ENCODE measurements at places on chromosomes 2 and 18.
A peak's percentile ranks its signal among the peaks of the same experiment; 100 is the strongest.

- no peak for DNase-seq
Observed at GRCh38 chr2:128552806-128553551, 234.3 kb upstream of the HS6ST1 start.

DNA sequence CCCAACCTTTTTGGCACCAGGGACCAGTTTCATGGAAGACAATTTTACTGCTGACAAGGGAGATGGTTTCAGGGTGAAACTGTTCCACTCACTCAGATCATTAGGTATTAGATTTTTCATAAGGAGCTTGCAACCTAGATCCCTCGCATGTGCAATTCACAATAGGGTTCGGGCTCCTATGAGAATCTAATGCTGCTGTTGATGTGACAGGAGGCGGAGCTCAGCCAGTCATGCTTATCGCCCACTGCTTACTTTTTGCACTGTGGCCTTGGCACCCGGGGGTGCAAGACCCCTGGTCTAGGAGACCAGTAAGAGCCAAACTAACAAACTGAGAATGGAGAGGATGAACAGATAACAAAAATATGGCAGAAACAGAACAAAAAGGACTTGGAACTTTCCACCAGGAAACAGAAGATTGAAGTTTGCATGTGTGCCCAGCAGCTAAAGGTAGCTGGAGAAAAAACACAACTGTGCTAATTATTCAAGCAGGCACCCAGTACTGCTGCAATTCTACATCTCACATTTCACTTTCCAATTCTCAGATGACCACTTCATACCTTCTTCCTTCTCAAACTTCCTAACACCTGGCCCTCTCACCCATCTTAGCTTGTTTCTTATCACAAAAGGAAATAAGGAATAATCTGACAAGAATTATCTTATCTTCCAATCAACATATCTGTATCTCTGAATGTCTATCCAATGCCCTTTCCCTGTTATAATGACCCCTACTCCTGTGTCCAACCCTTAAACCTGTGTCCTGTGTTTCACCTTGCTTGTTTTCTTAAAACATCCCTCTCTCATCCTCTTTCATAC is 24.8 kb downstream of the SP3 start:
- DNase-seq = no peak

DNA sequence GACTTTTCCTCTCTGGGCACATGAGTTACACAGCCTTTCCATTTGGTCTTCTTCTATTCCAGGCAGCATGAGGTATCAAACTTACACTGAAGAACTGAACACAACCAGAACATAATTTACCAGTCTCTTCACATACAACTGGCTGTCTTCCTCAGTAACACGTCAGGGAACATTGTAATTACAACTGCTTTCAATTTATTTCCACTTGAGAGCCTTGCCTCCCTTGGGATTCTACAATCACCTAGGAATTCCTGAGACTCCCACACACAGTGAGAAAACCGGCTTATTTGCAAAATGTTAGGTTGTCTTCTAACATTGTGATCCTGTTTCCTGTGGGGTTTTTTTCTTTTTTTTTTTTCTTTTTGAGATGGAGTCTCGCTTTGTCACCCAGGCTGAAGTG is 149.9 kb downstream of the TMX3 start:
- DNase-seq = no peak

DNA sequence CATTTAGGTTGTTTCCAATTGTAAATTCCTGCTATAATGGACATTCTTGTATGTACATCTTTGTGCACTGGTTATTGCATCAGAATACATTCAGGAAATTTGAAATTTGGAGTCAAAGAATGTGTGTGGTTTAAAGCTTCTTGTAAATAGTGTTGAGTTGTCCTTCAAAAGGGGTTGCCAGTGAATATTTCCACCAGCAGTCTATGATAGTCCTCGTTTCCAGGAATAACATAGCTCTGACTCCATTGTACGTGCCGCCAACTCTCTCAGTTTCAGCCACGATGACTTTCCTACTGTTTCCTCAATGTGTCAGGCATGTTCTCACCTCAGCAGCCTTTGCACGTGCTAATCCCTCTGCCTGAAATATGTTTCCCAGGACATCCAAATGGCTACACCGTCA is 10.9 kb upstream of the HS6ST1 start:
- DNase-seq = no peak

- peak; percentile 72 for DNase-seq
Observed at GRCh38 chr2:96531872-96532505, 4.6 kb upstream of the ARID5A start.

DNA sequence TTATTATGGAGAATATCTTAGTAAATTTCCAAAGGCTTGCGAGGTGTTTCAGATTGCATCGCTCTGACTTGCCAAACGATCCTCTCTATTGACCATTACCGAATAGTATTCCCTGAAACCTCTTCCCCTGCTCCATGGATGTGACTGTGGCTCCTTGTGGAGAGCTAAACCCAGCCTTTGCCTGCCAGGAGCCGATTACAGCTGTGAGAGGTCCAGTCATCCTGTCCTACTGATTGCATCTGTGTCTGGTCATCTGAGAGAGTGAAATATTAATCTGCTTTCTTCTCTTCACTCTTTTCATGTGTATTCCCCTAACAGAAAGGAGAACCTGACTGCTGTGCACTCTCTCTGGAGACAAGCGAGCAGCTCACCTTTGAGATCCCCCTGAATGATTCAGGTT is 523.9 kb upstream of the NRP2 start:
- DNase-seq = no peak

DNA sequence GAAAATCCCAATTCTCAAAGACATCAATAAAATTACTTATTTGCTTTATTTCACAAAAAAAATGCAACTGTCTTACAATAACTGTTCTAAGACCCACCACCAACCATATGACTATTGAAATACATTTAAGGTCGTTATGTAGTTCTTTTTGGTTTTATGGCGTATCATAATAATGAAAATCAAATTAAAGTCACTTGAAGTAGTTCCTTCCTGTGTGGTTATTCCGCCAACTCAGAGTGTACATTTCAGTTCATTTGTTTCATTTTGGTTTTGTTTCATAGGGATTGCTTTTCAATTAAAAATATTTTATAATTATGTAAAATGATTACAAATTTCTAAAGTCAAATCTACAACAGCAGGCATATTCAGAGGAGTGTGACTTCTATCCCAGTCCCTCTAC is 45.9 kb upstream of the AAK1 start:
- DNase-seq = no peak

- DNase-seq = no peak
Observed at GRCh38 chr2:236862526-236862925, 223.2 kb upstream of the COPS8 start.

DNA sequence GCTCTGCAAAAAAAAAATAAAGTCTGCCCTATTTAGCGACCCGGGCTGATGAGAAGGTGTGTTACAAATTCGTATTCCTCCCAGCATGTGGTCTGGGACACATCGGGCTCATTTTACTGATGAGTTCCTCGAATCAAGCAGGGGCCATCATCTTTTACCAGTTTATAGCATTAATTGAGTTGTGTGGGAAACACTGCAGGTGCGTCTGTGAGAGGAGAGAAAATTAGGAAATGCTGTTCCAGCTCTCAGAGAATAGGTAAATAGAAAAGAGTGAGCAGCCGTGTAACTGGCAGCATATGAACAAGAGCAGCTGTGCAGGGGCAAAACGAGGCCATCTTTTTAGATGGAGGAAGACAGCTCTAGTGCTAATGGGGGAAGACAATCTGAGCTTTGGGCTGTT is 216.7 kb downstream of the SETBP1 start:
- DNase-seq = no peak

DNA sequence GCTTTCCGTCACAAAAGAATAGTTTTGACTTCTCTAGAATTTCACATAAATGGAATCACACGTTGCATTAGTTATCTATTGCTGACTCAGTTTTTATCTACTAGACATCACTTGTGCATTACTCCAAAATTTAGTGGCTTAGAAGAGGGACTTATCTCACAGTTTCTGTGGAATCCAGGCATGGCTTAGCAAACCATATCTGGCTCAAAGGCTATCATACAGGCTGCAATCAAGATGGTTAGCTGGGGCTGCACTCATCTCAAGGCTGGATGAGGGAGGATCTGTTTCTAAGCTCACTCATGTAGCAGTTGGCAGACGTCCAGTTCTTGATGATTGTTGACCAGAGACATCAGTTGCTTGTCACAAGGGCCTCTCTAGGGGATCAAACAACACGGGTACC is 6.6 kb upstream of the DSC3 start:
- no peak for DNase-seq

DNA sequence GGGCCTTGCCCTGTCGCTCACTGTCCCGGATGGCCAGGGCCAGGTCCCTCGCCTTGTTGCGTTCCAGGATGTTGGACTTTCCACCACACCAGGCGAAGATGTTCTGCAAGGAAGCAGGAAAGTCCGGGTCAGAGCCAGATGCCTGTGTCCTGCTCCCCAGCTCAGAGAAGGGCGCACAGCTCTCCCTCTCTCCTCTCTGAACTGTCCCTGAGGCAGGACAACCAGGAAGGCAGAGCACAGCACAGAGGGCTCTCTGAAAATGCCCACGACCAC is 11.0 kb downstream of the CAPG start:
- no peak for DNase-seq

DNA sequence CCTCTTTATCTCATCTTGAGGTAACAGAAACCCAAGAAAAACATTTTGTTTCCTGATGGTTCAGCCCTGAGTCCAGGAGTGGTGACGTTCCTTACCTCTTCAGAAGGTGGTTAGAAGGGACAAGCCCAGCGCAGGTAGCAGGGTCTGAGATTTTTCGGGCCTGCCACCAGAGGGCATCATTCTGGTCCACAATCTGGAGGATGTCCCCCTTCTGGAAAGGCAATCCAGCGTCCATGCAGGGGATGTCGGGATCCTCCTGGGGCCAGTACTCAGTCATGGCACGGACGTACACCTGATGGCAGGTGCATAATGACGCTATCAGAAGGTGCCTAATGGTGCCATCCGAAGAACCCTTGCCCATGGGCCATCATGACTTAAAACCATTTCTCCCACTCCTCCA is 17.7 kb downstream of the MPP4 start:
- DNase-seq = no peak

GRCh38 chr2:37809525-37809924 is 115.6 kb upstream of the RMDN2 start:
- no peak for DNase-seq

DNA sequence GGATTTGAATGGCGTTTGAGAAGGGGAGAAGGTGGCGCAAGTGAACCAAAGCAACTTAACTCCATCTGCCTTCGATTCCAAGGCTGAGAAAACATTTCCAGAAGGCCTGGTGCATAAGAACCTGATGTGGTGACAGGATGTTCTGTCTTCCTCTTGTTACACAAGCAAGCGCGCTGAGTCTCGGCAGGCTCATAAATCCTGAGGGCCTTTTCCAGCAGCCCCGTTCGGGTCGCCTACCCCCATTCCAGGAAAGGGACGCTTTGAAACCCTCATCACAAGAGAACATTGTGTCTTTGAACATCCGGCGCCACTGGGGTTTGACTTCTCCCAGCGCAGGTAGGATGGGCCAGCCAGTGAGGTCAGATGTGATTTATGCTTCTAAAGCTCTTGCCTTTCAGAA is 403.5 kb downstream of the SETBP1 start:
- no peak for DNase-seq

GRCh38 chr2:55567298-55567697 is 47.8 kb downstream of the CFAP36 start:
- no peak for DNase-seq

- no peak for DNase-seq
Observed at GRCh38 chr2:96580771-96581170, 44.2 kb downstream of the ARID5A start.

DNA sequence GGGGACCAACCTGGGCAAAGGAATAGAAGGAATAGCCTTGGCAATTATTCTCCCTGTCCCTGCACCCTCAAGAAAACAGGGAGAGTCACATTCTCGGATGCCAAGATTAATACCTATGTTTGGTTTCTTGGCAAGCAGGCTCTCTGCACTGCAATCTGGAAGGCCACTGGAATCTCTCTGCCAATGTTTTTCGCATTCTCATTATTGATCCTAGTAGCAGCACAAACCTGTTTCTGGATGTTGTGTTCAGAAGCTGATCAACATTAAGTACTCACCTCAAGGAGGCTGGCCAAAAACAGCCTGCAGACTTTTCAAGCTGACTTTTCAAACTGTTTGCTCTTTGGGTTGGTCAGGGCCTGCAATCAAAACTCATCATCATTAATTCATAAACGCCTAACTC is 62.2 kb downstream of the CLHC1 start:
- DNase-seq = no peak

GRCh38 chr18:29181151-29181901 is 1004.4 kb upstream of the CDH2 start:
- DNase-seq = no peak

GRCh38 chr2:177671662-177672061 is 279.1 kb downstream of the AGPS start:
- no peak for DNase-seq

DNA sequence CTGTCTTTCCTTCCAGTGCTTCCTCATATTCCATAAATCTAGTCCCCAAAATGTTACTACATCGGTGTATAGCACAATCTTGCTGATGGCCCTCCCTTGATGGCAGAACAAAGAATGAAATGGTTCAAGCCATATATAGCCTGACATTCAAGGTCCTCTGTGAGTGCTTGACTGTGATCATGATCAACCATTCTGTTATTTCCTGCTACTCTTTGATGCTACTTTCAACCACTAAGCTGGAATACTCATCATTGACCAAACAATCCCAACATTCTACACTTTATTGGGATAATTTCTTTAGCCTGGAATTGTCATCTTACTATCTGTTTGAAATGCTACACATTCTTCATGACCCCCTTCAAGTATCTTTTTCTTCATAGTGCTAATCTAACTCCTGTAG is 633.9 kb downstream of the PLCL1 start:
- DNase-seq = no peak

DNA sequence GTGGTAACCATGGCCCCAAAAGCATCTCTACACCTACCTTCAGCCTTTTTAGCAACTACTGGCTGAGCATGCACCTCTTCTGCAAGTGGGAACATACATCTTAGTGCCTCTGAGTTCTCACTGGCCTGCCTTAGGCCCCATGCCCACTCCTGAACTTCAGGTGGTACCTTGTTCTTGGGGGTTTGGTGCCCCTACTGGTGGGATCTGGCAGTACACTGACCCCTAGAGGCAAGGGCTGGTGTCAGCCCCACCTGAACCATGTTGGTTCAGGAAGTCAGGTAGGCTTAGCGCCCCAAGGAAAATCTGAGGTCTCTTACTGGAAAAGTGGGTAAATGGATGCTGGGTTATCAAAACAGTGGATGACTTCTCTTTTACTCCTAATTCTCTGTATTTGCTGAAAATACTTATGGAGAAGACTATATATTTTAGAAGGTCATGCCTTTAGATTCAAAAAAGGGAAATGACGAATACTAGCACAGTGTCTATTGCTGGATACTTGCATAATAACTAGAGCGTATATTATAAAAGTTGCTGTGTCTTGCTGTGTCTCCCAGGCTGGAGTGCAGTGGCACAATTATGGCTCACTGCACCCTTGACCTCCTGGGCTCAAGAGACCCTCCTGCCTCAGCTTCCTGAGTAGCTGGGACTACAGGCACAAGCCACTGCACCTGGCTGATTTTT is 84.6 kb downstream of the RAB31 start:
- no peak for DNase-seq

GRCh38 chr2:219029829-219030165 is 11.5 kb downstream of the CFAP65 start:
- DNase-seq = peak; percentile 65
